ENCODE measurements at places on chromosomes 1 and 21.

DNA sequence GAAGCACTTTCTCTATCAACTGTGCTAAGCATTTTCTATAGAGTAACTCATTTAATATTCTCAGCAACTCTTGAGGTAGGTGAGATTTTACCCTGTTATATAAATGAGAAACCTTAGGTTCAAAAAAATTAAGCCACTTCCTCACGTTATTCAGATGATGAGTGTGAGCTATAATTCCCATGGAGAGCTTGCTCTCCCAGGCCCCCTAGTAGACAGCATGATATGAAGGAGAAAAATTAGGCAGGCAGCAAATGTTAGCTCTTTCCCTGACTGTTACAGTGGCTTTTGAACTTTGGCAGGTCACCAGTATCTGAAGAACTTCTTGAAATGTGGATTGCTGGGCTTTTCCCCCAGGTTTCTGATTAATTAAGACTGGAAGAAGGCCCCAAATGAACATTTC, 753.1 kb downstream of the NCAM2 start:
- no peak for DNase-seq

DNA sequence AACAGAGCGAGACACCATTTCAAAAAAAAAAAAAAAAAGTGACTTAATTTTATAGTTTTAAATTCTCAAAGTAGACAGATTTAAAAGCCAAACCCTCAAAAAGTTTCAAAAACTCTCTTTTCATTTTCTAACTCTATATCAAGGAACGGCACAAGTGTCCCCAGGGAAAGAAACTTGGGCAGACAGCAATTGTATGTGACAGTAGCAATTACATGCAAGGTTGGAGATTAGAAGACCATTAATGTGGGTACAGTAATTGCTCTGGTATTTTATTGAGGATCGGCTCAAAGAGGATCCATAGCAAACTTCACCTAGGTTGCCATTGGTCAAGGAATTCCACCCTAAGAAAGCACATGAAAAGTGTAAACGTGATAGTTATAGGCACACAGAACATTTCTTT, 46.2 kb downstream of the ACBD6 start:
- DNase-seq, result no peak

- DNase-seq, result no peak
Measured at GRCh38 chr1:178238722-178239510, 145.0 kb downstream of the RASAL2 start.

GRCh38 chr1:228081578-228082213, 812 bp upstream of the ARF1 start:
- no peak for DNase-seq

DNA sequence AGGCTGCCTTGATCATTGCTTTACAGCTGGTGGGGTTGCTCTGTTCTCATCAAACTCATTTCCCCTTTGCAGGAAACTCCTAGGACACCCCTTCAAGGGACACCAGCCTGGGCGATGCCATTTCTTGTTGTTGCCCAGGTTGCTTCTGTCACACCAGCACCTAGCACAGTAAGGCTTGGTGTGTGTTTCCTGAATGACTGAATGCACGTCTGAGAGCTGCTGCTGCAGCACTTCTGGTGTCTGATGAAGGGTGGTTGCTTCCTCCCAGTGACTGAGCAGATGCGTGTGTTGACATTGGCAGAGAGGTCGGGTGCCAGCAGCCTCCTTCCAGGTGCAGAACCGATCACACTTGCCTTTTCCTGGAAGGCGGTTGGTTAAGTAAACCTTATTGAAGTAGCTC, 477.4 kb downstream of the CAMTA1 start:
- no peak for DNase-seq

All from stimulated activated CD8-positive, alpha-beta memory T cell treated with anti-CD3 and anti-CD28 coated beads, Interleukin-12 subunit alpha, Interleukin-12 subunit beta, amount 100 ng/mL, for 1 hour (primary cell).